Hematopoietic multipotent progenitor cell treated with erythropoietin and hydrocortisone succinate and interleukin-3 and kit ligand, for 17 days (in vitro differentiated cells): ENCODE measurements at places on chromosomes 3 and 15.

DNA sequence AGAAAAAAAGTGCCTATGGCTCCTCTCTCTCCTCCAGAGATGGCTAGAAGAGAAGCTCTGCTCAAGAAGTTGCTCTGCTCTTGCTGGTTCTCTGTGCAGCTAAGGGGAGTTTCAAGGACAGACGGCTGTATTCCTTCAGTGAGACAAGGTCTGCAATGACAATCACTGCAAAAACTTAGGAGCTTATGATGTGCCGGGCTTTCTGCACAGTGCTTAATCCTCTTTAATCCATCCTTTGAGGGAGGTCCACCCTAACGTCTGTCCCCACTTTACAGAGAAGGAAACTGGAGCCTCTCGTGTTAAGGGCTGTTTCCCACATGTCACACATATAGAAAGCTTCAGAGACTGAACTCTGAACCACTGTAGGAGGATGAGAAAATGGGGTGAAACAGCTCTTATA is 260.6 kb downstream of the MEX3B start:
- no peak for DNase-seq

GRCh38 chr3:193620057-193620456 is 27.0 kb downstream of the OPA1 start:
- no peak for DNase-seq

GRCh38 chr3:125033616-125034015 is 22.2 kb downstream of the HEG1 start:
- no peak for DNase-seq

DNA sequence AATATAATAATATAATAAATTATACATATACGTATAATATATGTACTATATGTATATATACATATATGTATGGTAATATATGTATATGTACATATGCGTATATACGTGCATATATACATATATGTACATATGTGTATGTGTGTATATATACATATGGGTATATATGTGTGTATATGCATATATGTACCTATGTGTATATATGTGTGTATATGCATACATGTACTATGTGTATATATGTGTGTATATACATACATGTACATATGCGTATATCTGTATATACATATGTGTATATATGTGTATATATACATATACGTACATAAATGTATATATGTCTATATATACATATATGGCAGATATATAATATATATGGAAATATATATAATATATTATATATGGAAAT is 74.8 kb upstream of the ST3GAL6 start:
- DNase-seq = no peak

DNA sequence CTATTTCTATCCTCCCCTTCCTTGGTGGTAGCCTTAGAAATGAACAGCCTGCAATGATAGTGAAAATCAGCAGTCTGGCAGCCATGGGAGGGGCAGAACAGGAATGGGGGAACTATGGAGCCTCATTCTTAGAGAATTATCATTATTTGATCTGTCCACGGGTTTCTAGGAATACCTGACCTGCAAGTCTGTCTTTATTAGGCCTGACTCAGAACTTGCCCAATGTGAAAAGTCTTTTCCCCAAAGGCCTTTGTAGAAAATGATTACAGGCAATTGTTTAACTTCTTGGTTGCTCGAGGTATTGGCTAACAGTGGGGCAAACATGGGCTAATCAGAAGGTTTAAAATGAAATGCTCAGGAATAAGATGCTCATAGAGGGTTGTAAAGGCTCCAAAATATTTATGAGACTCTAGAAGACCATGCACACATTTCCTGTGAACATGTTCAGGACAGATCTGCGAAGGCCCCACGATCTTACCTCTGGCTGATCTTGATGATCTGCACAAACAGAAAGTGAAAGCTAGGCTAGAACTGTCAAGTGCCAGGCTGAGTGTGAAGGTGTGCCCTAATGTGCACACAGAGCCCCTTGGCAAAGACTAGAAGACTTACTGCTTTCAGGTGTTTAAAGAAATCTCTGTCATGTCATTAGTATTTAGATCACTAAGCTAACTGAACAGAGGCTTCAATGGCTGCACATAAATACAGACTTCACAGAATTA is 39.6 kb upstream of the LAMP3 start:
- no peak for DNase-seq
